ENCODE measurements at places on chromosomes 7 and 10.

GRCh38 chr10:122659126-122659525 lies 40.5 kb downstream of the C10orf120 start:
- DNase-seq: no peak

DNA sequence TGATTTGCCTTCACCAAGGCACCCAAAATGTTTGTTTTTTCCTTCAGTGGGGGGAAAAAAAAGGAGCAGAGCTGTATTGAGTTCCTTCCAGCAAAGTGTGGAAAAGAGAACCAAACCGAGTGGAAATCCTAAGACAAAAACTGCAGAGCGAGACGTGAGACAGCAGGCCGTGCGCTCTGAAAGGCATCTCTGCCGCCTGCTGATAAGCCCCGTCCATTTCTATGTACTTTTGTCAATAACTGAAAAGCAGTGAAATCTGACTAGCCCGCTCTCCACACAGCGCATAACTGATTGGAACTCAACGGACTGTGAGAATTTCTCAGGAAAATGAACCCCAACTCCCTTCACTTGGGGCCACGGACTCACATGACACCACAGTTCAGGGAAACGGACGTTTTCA lies 83.2 kb downstream of the COBL start:
- DNase-seq: no peak

- DNase-seq: no peak
Measured at GRCh38 chr7:15503603-15504290, 58.1 kb downstream of the AGMO start.

GRCh38 chr10:99540657-99541531 lies 8.2 kb downstream of the NKX2-3 start:
- no peak for DNase-seq

GRCh38 chr7:20240080-20240926 lies 23.1 kb upstream of the MACC1 start:
- DNase-seq: no peak

GRCh38 chr7:29228289-29229011 lies 33.9 kb downstream of the CHN2 start:
- no peak for DNase-seq

DNA sequence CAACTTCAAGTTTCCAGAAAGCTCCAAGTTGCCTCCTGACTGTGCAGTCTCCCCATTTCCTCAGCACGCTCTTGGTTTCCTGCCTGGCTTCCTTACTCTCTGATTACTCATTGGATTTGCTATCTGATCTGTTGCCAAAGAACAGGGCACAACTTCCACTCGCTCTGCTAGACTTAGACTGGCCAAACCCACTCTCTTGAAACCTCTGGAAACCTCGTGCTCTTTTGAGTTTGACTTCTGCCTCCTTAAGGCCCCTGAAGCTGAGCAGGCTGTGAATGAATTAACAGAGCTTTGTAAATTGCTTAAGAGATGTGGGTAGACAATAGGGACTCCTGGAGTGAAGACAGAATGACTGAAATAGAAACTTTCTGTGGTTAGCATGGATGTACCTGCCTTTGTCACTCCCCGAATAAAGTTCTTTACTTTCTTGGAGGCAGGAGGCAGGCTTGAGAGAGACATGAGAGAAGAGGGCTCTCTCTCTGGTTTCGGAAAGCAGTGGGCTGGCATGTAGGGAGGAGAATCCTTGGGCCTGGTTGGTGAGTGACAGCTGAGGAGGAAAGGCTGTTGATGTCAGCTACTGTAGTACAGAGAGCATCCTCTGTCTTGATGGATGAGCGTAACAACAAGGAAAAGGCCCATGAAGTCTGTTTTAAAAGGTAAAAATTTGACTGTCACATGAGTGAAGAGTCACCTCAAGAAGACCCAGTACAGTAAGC lies 70.8 kb downstream of the CHN2 start:
- no peak for DNase-seq

DNA sequence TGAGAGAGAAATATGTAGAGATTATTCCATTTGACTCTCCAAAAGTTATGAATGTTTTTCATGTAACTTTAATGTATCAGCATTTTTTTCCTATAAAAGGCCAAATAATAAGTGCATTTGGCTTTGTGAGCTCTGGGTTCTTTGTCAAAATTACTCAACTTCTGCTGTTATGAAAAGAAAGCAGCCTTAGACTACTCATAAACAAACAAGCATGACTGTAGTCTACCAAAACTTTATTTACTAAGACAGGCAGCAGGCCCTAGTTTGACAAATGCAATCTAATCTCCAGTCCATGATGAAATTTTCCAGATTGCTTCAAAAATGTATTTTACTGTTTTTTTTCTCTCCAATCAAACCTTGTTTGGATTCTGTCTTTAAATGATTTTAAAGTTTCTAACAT lies 46.3 kb downstream of the MRPL32 start:
- DNase-seq: no peak

DNA sequence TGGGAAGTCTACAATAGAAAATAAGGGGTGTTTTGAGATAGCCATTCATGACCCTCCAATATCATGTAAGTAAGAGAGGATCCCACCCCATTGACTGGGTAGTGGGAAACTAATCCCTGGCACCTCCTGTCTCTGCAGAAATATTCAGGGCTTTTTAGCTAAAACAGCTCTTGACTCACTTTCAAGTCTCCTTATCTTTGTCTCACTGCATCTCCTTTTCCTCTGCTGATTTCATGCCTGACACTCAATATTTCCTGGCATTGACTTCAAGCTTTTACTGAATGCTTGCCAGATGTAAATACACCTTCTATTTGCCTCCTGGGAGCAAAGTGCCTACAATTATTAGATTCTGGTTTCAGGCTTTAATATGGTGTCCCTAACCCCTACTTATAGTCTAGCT lies 57.1 kb downstream of the CHRM2 start:
- no peak for DNase-seq

- no peak for DNase-seq
Measured at GRCh38 chr10:127911218-127911866, 4.4 kb downstream of the PTPRE start.

GRCh38 chr10:103470761-103471653 lies 8.0 kb downstream of the CALHM3 start:
- DNase-seq: no peak

GRCh38 chr10:112092519-112092918 lies 91.0 kb downstream of the GPAM start:
- DNase-seq: peak; percentile 24

Data from GM04504 (cell line).